ENCODE measurements at places on chromosomes 13 and 19. TPM values are rescaled to one million over a fixed set of nuclear protein-coding genes. Genes with fewer than 3 reads are reported as not detected.

OR7A5 gene
- total RNA-seq = 0.22 TPM

- DNase-seq = no peak
Measured at GRCh38 chr13:97332742-97333141, 101.2 kb upstream of the RAP2A start.

- DNase-seq = no peak
Measured at GRCh38 chr13:34001389-34001788, 183.4 kb downstream of the RFC3 start.

CYP2F1 gene
- not detected for total RNA-seq

- DNase-seq = peak; percentile 83
Measured at GRCh38 chr19:44747739-44748425, 626 bp upstream of the BCL3 start.

PSG3 gene
- not detected for total RNA-seq

- DNase-seq = no peak
Measured at GRCh38 chr13:107977071-107977574, 238.2 kb downstream of the LIG4 start.

Measured in sciatic nerve (tissue), 2 donors.